ENCODE measurements at places on chromosomes 3 and 15.

- DNase-seq: no peak
Observed at GRCh38 chr3:123818921-123819429, 65.2 kb downstream of the MYLK start.

GRCh38 chr15:62165104-62165792 lies at the start of gene C2CD4B:
TSS of gene C2CD4B (minus strand) at chr15:62165285. CDS start at chr15:62164984, 301 bp downstream.
- DNase-seq: peak; percentile 2

DNA sequence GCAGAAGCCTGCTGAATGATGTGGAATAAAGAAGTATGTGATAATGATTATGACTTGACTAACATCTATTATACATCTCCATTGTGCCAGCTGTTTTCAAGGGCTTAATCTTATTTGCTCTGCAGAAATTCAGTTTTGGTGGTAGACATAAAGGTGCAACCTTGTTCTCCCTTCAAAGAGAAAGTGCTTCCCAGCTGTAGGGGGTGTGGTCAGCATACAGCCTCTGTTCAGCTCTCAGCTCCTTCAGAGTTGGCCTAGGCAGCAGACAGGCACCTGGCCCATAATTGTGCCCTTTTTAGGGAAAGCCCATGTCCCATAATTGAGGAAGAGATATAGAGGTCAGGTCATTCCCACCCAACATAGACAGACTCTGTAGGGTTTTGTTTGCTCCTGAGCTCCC lies 104.3 kb upstream of the EOMES start:
- DNase-seq: no peak

DNA sequence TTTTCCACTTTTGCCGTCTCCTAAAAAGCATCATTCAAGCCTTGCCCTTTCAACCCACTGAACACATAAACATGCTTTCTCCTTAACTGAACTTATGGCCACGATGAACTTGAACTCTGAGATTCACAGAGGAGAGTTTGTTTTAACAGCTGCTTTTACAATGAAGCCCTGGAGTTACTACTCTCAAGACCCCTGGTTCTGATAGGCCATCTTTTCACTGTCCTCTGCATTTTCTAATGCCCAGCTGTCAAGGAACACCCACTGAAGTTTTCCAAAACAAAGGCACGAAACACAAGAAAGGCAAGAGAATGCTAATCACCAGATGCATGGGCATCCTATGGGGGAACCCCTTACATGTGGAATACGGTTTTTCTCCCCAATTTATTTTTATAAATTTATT lies 100.8 kb downstream of the ADAMTS9 start:
- DNase-seq: no peak

GRCh38 chr15:48017747-48018146 lies 103.0 kb upstream of the SLC24A5 start:
- DNase-seq: no peak

DNA sequence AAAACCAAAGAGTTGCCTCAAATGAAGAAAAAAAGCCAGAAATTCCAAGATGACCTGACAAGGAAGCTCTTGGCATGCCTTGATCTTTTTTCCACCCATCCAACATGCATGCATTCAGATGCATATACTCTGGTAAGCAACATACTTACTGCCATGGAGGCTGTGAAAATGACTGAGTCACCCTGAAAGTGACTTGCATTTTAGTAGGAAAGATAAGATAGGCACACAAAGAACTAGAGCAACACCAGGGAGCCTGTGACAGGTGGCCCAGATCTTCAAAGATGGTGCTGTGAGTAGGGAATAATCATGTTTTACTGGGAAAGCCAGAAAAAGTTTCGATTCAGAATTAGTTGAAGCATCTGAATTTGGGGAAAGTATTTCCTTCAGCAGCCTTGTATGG lies 185.1 kb upstream of the SLCO3A1 start:
- DNase-seq: no peak
